ENCODE measurements at places on chromosomes 6 and 20.

GRCh38 chr6:119802464-119802863 lies 452.9 kb upstream of the MAN1A1 start:
- DNase-seq = no peak

GRCh38 chr6:83854766-83855165 lies 1.6 kb downstream of the RIPPLY2 start:
- no peak for DNase-seq

DNA sequence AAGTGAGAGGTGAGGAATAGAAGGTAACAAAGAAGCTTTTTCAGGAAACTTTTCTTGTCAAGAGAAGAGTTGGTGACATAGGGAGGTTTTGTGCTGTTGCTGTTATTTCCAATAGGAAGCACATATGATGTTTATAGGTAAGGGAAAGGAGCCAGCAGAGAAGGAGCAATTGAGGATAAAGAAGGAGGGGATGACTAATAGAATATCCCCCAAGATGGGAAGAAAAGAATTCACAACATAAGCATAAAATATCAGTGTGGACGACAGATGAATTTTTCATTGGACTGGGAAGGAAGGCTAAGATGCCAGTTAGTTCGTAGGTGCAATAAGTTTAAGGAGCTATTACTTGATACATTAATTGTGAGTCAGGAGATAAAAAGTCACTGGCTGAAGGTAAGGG lies 8.5 kb upstream of the BEND6 start:
- no peak for DNase-seq

DNA sequence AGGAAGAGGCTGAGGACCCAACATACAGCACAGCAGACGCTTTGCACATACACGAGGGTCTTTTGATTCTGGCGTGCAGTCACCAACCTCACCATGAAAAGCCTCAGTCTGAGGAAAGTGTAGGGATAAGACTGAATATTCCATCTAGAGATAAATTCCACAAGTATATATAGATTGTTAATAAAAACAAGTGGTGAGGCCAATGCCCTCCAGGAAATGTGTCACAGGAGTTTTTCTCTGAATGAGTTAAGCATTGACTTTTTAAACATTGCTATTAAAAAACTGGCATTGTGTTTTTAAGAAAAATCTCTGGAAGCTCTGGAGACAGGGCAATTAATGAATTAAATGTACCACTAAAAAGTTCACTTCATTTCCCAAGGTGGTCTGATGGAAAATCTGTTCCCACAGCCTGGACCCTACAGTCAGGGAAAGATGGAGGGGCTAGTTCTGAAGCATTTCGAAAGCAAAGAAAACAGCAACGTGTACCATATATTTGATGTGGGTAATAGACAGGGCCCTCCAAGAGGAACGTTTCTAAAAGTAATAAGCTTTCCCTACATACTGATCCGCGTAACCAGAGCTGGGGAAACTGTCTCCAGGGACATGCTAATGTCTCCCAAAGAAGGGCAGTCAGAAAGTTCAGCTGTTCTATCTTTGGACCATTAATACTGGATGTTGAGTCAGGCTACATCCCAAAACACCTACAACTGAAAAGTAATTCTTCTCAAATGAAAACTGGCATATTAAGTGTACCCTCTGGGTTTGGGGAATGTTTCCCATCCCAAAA lies 301.1 kb downstream of the FOXC1 start:
- DNase-seq = no peak

DNA sequence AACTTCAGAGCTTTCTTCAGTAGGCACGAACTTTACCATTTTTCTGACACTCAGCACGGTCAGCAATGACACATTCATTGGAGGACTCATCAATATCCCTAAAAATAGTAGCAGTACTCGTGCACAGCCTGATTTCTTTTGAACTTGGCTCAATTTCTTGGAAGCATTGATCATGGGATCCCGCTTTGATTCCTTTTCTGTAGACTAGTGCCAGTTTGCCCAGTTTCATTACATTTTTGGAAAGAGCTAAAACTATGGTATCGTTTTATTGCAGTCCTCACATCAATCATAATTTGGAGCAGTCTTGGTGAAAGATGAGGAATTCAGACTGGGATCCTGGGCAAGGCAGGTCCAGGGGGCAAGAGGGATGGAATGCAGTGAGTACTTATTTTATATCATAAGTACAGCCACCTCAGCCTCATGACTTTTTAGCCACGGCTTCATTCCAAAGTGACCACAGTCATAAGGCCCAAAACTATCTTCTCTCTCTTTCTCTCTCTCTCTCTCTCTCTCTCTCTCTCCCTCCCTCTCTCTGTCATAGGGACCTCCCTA lies 170.9 kb upstream of the AKAP12 start:
- no peak for DNase-seq
